ENCODE measurements at places on chromosomes 13 and 19.
A peak's percentile ranks its signal among the peaks of the same experiment; 100 is the strongest.

- DNase-seq: no peak
Measured at GRCh38 chr13:113474179-113474578, 16.3 kb downstream of the DCUN1D2 start.

GRCh38 chr13:35238274-35238673 lies 238.2 kb downstream of the MAB21L1 start:
- DNase-seq: no peak

DNA sequence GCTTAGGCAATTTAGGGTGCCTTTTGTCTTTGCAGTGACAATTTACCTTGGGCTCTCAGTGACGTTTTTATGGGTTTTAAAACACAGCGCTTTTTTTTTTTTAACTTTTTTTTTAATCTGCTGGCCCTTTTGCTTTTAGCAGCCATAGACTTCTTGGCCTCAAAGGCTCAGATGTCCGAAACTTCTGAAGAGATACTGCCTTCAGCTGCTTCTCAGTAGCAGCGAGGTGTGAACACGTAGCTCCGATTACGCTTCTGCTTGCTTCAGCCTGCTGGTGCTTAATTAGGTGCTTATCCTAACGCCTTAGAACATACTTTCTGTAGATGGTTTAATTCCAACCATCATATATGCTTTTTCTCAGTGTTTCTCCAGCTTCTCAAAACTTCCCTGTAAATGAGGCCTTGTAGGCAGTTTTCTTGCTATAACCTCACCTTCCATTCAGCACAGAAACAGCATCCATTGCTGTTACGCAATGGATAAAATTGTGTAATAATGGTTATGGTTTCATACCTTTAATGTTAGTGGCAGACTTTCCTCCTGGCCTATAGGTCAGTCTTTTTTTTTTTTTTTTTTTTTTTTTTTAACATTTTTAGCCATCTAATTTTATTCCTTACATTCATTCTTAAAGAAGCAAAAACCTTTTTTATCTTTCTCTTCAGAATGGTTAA lies 723.9 kb downstream of the GPC5 start:
- DNase-seq: no peak

DNA sequence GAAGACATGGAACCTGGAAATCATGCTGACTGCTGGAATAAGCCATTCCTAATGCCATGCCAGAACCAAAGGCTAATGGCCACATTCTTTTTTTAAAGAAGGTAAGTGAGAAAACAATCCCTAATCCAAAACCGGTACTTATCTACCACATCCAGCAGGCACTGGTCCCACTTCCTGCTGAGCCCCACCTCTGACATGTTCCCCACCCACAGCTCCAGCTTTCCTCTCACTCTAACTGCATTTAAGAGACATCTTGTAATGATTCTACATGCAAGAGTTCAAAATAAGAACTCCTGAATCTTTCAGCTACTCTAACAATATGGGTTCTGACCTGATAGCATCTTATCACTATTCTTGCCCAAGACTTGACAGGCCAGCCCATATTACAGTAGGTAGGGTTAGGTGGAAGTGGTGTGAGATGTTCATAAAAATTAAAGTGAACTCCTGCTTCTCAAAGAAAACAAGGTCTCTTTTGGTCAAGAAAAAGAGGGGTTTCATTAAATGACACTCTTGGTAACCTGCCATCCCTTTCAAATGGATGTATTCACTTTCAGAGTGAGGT lies 41.9 kb downstream of the N4BP2L2 start:
- DNase-seq: no peak

- DNase-seq: peak; percentile 66
Measured at GRCh38 chr13:110561344-110562035, at the start of gene RAB20. Gene RAB20, minus strand, starts transcription at chr13:110561722. Its CDS starts 203 bp downstream, at chr13:110561519.

DNA sequence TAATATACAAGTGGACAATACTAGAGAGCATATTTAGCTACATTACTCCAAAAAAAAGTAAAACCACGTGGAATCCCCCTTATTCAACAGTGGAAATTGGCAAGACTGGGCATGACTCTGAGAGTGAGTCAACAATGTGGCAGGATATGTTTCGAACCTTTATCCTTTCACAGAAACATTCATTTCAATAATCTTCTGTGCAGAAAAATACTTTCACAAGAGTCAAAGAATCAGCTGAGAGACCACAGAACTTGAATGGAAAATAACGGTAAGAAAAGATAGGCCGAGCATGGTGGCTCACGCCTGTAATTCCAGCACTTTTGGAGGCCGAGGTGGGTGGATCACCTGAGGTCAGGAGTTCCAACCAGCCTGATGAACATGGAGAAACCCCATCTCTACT lies 25.1 kb upstream of the CD70 start:
- no peak for DNase-seq

- no peak for DNase-seq
Measured at GRCh38 chr13:97141564-97142005, 80.5 kb upstream of the MBNL2 start.

GRCh38 chr19:32748497-32748896 lies 28.9 kb downstream of the TDRD12 start:
- no peak for DNase-seq

DNA sequence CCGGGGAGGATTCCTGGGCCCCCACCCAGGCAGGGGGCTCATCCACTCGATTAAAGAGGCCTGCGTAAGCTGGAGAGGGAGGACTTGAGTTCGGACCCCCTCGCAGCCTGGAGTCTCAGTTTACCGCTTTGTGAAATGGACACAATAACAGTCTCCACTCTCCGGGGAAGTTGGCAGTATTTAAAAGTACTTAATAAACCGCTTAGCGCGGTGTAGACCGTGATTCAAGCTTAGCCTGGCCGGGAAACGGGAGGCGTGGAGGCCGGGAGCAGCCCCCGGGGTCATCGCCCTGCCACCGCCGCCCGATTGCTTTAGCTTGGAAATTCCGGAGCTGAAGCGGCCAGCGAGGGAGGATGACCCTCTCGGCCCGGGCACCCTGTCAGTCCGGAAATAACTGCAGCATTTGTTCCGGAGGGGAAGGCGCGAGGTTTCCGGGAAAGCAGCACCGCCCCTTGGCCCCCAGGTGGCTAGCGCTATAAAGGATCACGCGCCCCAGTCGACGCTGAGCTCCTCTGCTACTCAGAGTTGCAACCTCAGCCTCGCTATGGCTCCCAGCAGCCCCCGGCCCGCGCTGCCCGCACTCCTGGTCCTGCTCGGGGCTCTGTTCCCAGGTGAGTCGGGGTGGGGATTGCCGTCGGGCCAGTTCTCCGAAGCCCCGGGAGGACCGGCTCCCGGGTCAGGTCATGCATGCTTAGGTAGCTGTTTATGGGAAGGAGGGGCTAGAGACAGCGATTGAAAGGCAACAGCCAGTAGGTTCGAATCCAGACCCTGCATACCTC lies at the start of gene ICAM1:
TSS of gene ICAM1 (plus strand) at position 505 of the 779 bp plus-strand sequence. CDS start at position 545, 40 bp downstream.
- DNase-seq: peak; percentile 11

DNA sequence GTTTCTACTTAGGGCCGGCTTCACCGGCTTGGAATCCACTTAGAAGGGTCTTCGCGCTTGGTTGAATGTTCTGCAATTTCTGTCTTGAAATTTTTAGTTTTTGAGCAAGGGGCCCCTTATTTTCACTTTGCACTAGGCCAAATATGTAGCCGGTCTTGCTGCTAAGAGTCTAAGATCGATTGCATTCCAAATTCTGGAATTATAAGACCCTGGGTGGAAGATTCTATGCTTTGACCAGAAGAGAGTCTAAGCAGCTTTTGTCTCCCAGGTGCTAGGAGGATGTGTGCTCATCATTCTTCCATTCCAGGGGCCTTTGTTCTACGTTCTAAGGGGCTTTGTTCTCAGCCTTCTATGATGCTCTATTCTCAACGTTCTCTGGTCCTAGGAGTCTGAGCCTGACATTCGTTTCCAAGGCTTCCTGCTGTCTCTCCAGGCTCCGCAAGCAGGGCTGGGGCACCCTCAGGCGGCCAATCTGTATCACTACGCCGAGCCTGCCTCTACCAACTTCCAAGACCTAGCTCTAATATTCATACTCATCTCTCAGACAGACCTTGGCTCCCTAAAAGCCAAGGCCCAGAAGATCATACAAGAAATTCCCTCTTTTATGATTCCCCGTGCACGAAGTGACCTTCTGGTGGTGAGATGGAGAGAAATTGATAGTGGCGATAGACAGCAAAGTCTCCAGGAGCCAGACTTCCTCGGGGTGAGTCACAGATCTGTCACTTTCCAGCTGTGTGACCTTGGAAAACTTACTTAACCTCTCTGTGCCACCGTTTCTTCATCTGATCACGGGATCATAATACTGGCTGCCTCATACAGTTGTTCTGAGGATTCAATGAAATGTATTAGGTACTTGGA lies 982 bp upstream of the DACT3 start:
- peak; percentile 79 for DNase-seq

- DNase-seq: no peak
Measured at GRCh38 chr13:43698009-43698408, 88.8 kb downstream of the ENOX1 start.

GRCh38 chr13:74869846-74870245 lies 612.1 kb downstream of the TBC1D4 start:
- no peak for DNase-seq

GRCh38 chr19:23399443-23399842 lies 4.2 kb upstream of the ZNF91 start:
- no peak for DNase-seq

- no peak for DNase-seq
Measured at GRCh38 chr13:71213252-71213821, 653.7 kb downstream of the DACH1 start.

GRCh38 chr13:76503291-76503690 lies 382.9 kb downstream of the KCTD12 start:
- no peak for DNase-seq

DNA sequence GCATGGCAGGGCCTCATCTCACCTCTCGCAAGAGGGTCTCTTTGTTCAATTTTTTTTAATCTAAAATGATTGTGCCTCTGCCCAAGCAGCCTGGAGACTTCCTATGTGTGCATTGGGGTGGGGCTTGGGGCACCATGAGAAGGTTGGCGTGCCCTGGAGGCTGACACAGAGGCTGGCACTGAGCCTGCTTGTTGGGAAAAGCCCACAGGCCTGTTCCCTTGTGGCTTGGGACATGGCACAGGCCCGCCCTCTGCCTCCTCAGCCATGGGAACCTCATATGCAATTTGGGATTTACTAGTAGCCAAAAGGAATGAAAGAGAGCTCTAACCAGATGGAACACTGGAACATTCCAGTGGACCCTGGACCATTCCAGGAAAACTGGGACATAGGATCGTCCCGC lies 8.0 kb downstream of the FXYD3 start:
- DNase-seq: no peak

DNA sequence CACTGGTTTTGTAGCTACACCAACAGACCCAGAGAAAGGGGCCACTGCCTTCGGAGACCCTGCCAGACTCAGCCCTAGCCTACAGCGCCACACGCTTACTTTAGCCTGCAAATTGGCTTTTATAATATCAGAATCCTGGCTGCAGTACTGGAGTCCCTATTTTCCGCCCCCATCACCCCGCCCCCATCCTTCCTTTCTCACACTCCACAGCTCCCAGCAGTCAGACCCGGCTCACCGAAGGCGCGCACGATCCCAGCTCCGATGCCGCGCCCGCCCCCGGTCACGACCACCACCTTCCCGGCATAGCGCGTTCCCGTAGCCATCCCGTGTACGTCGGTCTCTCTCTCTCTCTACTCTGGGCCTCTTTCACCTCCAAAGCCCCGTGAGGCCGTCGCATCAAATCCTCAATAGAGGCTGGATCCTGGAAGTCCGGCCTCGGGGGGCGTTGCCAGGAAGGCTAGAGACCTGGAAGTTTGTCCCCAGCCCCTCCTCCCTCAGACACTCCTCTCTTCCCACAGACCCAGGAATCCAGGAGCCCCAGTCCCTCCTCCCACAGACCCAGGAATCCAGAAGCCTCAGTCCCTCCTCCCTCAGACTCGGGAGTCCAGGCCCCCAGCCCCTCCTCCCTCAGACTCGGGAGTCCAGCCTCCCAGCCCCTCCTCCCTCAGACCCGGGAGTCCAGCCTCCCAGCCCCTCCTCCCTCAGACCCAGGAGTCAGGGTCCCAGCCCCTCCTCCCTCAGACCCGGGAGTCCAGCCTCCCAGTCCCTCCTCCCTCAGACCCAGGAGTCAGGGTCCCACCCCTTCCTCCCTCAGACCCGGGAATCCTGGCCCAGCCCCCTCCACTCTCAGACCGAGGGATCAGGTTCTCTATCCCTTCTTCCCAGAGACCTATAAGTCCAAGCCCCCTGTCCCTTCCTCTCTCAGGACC lies at the start of gene HSD17B14:
TSS of gene HSD17B14 (minus strand) at position 403 of the 929 bp plus-strand sequence. CDS start at position 323, 80 bp downstream.
- peak; percentile 20 for DNase-seq

- DNase-seq: no peak
Measured at GRCh38 chr13:32804673-32805230, 211.5 kb upstream of the KL start.

DNA sequence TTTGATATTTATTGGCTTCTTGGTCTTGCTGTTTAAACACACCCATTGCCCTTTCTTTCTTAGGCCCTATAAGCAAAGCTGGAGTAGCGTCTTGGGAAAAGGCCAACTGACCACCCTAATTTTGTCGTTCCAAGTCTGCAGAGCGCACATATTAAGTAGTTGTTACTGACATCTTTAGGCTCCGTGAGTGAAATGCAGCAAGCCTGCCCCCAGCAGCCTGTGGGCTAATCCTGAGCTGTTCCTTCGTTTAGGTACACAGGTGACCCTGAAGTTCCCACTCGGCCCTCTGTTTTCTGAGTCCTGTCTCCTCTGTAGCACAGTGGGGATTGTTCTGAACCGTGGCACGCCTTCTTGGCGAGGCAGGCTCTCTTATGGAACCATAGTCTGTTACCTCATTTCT lies 170.5 kb downstream of the STK24 start:
- DNase-seq: peak; percentile 36

- no peak for DNase-seq
Measured at GRCh38 chr19:6056801-6057650, 53.3 kb downstream of the RFX2 start.

DNA sequence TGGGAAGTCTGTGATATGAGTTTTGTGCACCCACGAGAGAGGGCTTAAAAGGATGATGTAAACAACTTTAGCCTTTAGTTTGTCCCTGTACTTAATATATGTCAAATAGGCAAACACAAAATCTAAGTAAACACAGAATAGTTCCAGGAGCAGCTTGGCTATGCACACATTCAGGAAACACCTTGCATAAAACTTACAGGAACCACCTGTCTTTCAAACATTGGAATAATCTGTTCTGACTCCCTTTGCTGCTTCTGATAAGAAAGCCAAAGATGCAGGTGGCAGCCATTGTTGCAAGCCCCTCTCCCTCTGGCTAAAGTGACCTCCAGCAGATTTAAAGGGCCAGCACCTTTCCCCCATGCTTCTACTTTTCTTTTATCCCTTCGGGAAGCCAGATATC lies 4.7 kb downstream of the EEF1AKMT1 start:
- no peak for DNase-seq

GRCh38 chr13:98672947-98673613 lies 79.4 kb downstream of the SLC15A1 start:
- DNase-seq: peak; percentile 36

DNA sequence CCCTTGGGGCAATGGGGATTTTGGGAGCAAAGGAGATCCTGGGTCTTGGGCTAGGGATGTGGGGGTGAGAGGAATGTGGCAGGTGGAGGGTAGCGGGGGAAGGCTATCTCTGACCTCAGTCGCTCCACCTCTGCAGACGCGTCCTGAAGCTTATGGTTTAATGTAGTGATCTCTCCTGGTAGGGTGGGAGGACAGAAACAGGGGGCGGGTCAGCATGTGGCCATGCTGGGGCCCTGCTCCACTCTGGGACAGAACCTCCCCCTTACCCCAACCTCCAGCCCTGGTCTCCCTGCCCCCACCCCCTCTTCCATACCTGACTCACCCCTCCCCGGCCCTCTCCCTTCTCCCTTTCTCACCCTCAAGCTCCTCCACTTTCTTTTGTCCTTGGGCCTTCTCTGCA lies 1.4 kb downstream of the BST2 start:
- no peak for DNase-seq

Data from NCI-H1105 (cell line).